ENCODE measurements at places on chromosomes 4 and X. TPM values are rescaled to one million over a fixed set of nuclear protein-coding genes. Genes with fewer than 3 reads are reported as not detected.

The SPANXC gene
- total RNA-seq, result not detected

The CT55 gene
- total RNA-seq, result not detected

The JAKMIP1 gene
- 0.42 TPM for total RNA-seq

The CAPN6 gene
- 2.0 TPM for total RNA-seq

The FRG2 gene
- total RNA-seq, result not detected

The FGF13 gene
- total RNA-seq, result 4.0 TPM

The RBM46 gene
- not detected for total RNA-seq

The AFP gene
- not detected for total RNA-seq

The RHOXF1 gene
- not detected for total RNA-seq

The OCRL gene
- total RNA-seq, result 27.8 TPM

The PPARGC1A gene
- total RNA-seq, result 76.0 TPM

The PRR32 gene
- not detected for total RNA-seq

DNA sequence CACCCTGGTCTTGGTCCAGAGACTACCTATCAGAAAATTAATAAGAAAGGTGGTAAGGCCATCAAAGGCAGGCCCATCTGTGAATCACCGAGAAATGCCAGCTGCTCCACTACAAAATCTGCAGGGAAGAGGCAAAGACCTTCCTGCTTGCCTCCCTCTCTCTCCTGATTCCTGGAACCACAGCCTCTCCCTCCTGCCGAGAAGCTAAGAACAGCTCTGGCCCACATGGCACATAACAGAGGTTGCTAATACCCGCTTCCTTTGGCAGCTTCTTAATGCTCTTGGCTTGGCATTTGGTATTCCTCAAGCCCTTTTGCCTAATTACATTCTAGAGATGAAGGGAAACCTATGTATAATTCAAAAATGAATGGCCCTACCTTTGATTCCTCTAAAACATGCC, 32.9 kb downstream of the RAI2 start:
- no peak for DNase-seq

DNA sequence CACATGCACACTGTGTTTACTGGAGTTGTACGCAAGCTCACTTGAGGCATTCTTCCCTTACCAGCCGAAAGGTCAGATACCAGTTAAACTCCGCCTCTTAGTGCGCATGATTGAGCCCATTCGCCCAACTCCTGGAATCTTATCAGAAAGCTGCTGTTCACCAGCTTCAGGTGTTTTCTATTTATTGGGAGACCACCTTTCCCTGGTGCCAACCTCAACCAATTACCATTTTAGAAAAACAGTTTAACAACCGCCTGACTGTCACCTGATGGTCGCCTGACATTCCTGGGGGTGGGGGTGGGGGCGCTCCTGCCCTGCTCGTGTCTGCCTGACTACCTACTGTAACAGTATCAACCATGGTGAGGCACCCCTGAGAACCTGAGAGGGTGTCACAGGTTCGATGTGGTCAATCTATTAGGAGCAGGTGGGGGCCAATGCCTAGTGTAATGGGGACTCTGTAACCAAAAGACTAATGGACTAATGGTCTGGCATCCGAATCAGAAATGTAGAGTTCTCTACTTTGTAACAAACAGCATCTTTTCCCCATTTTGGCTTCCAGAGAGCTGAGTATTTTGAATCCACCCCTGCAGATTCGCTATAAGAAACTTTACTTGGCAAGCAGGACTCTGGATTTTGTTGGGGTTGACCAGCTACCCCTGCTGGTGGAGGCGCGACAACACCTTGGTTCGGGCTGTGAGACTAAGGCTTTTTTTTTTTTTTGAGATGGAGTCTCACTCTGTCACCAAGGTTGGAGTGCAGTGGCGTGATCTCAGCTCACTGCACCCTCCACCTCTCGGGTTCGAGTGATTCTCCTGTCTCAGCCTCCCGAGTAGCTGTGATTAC, 58.2 kb upstream of the ZNF157 start:
- peak; percentile 29 for DNase-seq

DNA sequence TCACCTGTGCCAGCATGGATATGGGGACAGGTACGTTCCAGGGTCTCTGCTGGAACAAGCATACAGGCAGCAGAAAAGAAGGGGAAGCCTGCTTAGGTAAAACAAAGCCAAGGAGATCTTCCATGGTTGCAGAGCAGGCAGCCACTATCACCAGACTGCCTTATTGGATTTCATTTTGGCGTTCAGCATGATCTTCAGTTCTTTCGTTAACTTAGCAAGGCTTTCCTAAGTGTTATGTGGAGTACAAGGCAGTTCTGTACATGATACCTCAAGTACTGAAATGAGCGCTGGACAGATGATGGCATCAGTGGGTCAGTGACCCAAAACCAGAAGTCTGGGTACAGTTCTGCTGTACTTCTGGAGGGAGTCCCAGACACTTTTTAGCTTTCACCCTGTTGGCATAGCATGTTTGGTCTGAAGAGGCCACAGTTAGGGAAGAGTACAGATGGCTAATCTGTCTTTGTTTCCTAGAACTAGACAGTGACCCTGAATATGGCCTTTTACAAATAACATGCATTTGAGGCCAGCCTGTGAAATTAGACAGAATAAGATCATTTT, 8.9 kb downstream of the SMIM20 start:
- DNase-seq, result no peak

GRCh38 chr4:45147866-45148265, 421.5 kb upstream of the GNPDA2 start:
- DNase-seq, result no peak

DNA sequence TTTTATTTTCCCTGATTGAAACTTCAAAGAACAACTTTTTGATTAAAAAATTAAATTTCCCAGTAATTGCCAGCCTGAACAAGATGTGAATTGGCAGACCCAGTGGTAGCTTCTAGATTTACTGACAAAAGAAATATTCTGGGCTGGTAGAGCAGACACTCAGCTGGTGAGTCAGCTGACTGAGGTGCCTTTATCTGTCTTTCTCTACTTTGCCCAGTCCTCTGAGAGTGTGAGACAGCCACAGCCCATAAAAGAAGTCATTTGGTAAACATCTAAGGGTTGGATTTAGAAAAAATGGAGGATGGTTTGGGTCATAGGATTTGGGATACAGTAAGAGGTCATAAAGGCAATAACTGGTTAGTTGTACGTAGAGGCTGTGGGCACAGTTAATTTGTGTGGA, 54.5 kb downstream of the CCSER1 start:
- no peak for DNase-seq

DNA sequence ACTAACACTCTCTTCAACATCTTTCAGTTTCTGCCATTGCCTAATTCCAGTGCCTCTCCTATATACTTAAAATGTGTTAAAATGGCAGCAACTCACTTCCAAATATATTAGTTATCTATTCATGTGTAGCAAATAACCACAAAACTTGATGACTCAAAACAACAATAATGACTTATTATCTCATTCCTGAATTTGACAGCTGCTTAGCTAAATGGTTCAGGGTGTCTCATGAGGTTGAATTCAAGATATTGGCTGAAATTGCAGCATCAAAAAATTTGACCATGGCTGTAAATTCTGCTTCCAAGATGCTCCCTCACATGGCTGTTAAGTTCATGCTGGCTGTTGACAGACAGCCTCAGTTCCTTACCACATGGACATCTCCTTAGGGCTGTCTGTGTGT, 25.3 kb downstream of the PITX2 start:
- no peak for DNase-seq

GRCh38 chr4:179164267-179164999, 1722.2 kb upstream of the AGA start:
- DNase-seq, result no peak

DNA sequence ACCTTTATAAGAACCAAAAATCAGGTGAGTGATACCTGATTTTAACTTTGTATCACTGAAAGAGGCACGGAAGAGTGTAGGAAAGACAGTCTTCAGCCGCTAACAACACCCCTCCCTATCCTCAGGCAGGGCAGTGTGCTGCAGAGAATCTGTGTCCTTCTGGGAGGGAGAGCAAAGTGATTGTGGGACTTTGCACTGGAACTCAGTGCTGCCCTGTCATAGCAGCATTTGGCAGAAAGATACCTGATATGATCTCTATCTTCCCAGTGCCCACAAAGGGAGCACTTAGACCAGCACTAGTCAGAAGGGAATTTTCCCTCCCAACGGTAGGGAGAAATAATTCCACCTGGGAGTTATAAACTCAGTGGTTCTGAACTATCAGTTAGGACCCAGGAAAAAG, 139.0 kb downstream of the FMR1NB start:
- DNase-seq, result no peak

DNA sequence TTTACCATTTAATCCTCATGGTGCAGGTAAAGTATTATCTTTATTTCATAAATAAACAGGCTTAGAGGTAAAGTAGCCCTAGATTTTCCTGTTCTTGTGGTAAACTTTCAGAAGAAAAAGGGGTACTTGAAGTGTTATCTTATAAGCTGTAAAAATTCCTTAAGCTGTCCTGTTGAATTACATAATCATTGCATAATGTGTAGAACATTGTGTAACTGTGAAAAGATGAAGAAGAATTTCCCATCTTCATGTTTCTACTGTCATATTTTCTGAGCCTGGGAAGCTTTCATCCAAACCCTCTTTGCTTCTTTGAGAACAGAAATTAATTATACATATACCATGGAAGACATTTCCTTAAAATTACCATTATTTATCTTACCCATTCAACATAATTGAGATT, 90.5 kb downstream of the ELOVL6 start:
- DNase-seq, result no peak

DNA sequence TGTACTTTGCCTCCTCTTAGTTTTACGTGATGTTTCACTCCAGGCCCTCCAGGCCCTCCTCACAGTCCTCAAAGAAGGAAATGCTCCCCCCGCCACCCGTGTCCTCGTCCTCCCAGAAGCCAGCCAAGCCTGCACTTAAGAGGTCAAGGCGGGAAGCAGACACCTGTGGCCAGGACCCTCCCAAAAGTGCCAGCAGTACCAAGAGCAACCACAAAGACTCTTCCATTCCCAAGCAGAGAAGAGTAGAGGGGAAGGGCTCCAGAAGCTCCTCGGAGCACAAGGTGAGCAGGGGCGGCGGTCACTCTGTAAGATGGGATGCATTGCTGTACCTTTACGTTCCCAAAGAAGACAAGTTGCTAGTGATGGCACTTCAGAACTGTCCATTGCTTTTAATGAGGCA, 94.4 kb downstream of the KLHL8 start:
- DNase-seq, result no peak

GRCh38 chrX:131861088-131861787, 161.9 kb upstream of the STK26 start:
- DNase-seq, result no peak

DNA sequence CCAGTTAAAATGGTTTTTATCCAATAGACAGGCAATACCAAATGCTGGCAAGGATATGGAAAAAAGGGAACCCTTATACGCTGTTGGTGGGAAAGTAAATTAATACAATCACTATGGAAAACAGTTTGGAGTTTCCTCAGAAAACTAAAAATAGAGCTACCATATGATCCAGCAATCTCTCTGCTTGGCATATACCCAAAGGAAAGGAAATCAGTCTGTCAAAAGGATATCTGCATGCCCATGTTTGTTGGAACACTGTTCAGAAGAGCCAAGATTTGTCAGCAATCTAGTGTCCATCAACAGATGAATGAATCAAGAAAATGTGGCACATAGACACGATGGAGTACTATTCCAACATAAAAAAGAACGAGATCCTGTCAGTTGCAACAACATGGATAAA, 91.0 kb upstream of the SH3RF1 start:
- DNase-seq, result no peak

DNA sequence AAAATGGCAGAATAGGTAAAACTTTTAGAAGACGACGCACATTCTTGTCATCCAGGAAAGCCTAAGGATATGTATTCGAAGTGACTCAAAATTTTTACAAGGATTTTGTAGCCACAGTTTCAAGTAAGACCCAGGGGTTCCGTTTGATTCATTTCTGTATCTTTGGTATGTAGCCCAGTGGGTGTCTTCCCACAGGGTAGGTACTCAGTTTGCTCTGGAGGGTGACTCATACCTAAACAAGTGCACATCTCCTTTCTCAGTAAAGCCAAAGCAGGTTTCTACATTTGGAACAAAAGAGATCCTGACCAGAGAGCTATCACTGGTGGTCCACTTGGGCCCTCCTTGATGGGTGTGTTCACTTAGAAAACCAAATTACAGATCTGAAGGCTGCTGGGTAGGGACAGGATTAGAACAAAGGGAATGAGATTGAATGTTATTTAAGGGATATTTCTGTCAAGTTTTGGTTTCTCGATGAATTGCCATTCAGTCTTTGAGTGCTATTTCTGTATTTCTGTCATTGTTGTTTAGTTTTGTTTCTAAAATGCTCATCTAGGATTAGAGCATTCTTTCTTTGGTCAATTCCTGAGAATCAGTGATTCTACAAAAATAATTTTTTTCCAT, 56.1 kb downstream of the PLS3 start:
- DNase-seq, result no peak

- peak; percentile 16 for DNase-seq
Measured at GRCh38 chrX:151505796-151506195, 57.7 kb upstream of the PASD1 start.

GRCh38 chrX:23194885-23195554, 139.6 kb upstream of the PTCHD1 start:
- DNase-seq, result no peak

DNA sequence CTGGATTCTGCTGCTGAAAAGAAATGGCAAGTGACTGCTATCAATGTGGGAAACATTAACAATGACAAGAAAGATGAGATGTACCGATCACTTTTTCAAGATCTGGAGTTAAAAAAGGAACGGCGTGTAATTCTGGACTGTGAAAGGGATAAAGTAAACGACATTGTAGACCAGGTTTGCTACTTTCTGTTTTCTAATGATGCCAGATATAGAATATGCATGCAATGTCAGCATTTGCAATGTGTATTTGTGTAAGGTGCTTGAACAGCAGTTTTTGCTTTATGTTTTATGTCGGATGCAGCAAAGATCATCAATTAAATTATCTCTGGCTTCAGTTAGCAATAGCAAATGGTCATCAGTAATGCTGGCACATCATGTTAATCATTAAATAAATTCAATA, 92.2 kb downstream of the GRIA2 start:
- DNase-seq, result no peak

- DNase-seq, result no peak
Measured at GRCh38 chrX:139734996-139735395, 27.0 kb upstream of the MCF2 start.

DNA sequence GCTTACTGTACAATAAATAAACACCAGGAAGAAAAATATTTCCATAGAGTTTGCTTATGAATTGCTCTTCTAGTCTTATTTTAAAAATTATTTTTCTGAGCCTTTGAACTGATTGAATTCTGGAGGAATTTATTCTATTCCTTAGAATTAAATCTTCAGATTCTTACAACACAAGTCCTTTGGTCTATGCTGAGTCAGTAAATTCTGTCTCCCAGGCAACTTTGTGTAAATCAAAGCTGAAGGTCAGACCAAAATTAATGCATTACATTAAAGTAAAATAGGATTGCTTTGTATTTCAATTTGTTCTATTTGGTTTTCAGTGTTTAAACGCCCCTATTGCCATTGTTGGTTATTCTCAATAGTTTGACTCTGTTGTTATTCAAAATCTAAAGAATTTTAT, 26.8 kb upstream of the STPG2 start:
- no peak for DNase-seq

- peak; percentile 85 for DNase-seq
Measured at GRCh38 chr4:38188631-38189101, 228.5 kb downstream of the PTTG2 start.

GRCh38 chr4:55721651-55722050, 85.6 kb upstream of the NMU start:
- no peak for DNase-seq
